HepG2 (cell line): ENCODE measurements at places on chromosomes 7 and 10.
A peak's percentile ranks its signal among the peaks of the same experiment; 100 is the strongest.

- DNase-seq: peak; percentile 78
Observed at GRCh38 chr7:129824291-129825208, 128.2 kb downstream of the UBE2H start.

- no peak for DNase-seq
Observed at GRCh38 chr10:114246679-114247305, 7.7 kb downstream of the VWA2 start.

GRCh38 chr10:47350671-47351640 is 2.8 kb downstream of the RBP3 start:
- no peak for DNase-seq

DNA sequence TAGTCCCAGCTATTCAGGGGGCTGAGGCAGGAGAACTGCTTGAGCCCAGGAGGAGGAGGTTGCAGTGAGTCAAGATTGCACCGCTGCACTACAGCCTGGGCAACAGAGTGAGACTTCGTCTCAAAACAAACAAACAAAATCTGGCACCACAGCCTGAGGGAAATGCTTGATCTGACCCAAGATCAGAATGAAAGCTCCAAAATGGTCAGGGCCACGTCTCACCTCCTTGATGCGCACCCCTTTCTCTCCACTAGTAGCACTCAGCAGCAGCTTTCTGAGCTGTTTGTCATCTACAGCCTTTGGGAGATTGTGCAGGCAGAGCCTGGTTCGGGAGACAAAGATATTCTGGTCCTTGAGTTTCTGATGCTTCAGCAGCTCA is 22.7 kb downstream of the RBM28 start:
- no peak for DNase-seq

DNA sequence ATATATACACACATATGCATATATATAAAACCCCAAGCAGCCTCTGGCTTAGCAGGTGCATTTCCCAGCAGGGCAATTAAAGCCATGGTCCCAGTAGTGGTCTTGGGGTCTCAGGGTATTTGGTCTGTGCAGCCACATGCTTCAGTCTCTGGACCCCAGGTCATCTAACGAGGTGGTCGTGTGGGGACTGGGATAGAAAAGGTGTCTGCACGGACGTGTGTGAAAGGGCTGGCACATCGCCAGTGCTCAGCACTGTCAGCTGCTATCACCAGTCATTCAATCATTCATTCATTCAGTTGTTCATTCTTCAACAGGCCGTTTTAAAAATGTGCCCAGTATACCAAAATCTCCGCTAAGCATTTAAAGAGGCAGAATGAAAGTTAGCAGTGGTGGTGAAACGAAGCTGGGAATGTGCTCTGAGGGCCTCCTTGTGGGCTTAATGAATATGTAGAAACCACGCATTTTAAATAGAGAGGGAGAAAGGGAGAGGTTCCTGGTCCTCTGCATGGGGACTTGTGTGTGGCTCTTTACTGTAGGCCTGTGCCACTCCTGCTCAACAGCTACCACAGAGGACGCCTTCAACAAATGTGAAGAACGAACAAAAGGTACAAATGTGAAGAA is 170.4 kb downstream of the EGFR start:
- no peak for DNase-seq

GRCh38 chr7:36863901-36864701 is 139.8 kb upstream of the AOAH start:
- DNase-seq: peak; percentile 38

DNA sequence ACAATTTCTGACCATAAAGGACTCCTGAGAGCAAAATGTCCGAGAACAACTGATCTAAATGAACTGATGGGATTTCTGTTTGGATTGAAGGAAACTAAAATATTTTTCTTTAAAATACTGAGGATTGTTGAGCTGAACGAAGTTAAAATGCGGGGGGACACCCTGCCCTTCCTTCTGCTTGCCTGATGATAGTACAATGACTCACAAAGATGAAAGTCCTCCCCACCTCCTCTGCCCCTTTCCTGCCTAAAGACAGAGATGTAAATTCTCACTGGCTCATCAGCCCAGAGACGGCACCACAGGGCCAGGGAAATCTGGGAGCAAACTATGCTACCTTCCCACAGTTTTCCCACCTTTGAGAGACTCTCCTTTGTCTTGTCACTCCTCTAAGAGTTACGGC is 180.6 kb downstream of the PHTF2 start:
- no peak for DNase-seq

DNA sequence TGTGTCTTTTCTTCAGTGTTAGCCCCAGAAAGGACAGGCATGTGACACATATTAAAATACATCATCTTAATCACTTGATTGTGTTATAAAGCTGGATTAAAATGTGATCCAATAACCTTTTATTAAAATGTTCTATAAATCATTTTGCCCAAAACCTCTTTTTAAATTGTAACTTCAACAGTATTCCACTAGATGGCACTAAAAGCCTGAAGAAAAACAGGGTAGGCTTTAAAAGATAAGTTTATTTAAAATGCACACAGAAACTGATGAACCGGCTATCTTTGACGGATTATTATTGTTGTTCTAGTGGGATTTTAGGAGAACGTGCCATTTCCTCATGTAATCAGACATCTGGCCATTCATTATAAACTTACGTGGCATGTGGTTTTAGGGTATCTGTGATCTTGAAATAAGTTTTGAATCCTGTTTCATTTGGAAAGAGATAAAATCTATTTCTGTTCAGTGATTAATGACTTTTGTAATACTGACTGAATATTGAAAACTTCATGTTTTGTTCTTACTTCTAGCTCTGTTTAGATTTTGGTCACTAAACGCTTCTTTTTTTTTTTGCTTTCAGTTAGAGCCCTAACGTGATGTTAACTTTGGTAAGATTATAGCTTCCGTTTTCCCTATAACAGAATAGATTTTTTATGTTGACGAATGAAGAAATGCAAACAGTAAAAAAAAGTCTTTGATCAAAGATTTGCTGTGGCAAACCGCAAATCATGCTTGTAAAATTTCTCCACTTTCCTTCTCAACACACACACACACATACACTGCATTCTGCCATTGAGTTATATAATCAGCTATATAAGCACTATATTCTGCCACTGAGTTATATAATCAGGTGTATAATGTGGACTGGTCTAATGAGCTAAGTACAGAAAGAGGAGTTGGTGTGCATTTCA is 13.6 kb downstream of the VPS50 start:
- DNase-seq: peak; percentile 21

DNA sequence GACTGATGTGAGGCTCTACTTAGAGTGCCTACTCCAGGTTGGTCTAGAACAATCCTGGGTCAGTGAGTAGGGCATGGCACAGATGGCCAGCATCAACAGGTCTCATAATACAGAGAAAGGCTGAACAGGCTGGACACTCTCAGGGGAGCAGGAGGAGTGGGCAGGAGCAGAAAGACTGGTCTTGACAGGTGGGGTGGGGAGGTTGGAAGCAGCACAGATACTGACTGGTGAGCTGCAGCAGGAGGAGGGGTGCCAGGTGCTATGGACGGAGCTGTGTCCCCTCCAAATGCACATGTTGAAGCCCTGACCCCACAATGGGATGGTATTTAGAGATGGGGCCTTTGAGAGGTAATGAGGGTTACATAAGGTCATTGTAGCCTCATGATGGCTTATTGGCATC is 190.4 kb upstream of the PLXNA4 start:
- no peak for DNase-seq

GRCh38 chr7:90552521-90552920 is 43.6 kb upstream of the CDK14 start:
- DNase-seq: no peak

DNA sequence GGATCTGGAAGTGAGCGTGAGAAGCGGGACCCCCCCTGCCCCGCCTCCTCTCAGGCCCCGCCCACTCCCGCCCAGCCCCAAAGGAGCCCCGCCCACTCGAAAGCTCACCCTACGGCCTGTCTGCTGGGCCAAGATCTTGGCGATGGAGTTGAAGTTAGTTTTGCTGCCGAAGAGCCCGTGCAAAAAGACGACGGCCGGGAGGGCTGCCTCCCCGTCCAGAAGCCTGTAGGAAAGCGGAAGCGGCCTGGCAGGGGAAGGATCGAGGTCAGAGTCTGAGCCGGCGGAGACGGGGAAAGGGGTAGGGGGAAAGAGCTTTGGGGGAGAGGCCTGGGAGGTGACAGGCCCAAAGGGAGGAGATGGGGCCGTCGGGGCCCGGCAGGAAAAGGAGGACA is 386 bp downstream of the ABHD11 start:
- no peak for DNase-seq

DNA sequence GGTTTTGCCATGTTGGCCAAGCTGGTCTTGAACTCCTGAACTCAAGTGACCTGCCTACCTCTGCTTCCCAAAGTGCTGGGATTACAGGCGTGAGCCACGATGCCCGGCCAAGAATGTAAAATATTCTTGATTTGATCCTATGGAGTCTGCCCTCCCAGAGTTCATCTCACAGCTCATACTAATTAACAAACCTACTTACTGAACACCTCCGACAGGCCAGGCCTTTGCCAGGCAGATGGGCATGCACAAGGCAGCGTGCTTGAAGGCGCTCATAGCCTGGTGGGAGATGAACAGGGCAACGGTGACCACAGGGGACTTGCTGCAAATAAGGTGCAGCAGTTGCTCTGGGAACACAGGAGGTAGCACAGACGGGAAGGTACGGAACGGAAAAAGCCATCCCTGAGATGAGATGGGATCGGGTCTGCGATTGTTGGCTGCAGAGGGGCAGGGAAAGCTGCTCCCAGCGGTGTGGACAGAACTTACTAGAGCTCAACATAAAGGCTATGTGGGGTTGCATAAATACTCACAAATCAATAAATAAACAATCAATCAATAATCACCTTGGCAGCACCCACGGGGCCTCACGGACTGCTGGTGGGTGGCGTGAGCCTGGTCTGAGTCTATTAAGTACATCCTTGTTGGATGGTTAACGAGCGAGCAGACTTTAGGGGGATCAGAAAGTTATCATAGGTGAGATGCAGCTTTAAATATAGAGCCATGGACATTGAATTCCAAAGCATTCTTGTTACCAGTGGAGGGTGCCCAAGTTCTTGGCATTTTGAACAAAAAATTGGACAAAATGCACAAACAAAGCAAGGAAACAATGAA is 4.7 kb downstream of the ACBD7 start:
- DNase-seq: no peak

- peak; percentile 99 for DNase-seq
Observed at GRCh38 chr7:20219446-20220292, 2.5 kb upstream of the MACC1 start.

DNA sequence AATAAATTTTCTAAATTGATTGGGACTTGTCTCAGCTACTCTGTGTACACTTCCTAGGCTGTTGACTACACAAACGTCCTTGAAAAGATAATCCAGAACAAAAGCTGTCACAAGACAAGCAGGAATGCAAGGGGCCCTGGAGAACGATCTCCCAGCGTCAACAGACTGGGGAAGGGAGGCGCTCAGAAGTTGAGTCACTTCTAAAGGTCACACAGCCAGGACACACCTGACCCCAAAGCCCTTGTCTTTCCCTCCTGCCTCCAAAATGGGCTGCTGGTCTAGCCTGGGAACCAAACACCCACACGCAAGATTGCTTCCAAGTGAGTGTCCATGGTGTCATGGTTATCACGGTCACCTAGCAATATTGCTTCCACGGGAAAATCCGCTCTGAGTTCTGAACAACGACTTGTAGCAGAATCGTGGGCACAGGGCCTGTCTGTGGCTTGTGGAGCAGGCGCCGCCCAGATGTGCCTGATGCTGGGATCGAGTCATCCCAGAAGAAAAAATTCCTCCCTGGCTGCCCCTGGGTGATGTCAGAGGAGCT is 49.8 kb downstream of the SPOCK2 start:
- peak; percentile 94 for DNase-seq

DNA sequence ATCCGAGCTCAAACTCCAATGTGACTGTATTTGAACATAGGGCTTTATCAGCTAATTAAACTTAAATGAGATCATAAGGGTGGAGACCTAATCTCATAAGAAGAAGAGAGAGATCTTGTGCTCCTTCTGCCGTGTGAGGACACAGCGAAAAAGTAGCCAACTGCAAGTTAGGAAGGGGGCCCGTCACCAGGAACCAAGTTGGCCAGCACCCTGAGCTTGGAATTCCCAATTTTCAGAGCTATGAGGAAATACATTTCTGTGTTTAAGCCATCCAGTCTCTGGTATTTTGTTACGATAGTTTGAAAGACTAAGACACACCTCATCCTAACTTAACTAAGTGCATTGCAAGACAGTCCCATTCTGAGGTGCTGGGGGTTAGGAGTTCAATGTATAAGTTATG is 14.1 kb upstream of the WDR86 start:
- no peak for DNase-seq

GRCh38 chr10:123571978-123572377 is 94.2 kb upstream of the GPR26 start:
- no peak for DNase-seq

DNA sequence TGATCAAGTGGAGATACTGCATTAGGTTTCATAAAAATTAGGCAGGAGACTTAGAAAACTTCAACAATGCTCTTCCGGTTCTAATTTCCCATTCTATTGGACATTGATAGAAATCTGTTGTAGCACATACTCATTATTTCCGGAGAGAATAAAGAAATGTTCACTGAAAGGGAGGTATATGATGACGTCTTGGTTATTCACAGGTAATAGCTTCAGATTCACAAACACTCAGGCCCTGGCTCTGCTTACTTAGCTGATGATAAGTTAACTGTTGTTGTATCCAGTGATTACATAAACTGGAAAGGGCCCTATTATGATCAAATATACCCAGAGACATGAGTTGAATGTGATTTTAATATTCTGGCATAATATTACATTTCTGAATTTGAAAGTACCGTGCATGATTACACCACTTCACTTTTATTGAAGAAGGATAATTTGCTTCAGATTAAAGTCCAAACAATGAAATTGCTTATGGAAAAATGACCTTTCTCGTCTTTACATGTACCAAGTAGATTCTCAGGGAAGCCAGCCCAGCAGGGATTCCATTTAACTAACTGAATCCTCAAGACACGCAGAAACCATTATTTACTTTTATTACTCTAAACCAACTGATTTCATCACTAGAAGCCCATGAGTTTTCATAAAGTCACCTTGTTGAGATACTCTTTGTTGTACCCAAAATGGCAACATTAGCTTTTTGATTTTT is 288.0 kb upstream of the PITRM1 start:
- DNase-seq: no peak

DNA sequence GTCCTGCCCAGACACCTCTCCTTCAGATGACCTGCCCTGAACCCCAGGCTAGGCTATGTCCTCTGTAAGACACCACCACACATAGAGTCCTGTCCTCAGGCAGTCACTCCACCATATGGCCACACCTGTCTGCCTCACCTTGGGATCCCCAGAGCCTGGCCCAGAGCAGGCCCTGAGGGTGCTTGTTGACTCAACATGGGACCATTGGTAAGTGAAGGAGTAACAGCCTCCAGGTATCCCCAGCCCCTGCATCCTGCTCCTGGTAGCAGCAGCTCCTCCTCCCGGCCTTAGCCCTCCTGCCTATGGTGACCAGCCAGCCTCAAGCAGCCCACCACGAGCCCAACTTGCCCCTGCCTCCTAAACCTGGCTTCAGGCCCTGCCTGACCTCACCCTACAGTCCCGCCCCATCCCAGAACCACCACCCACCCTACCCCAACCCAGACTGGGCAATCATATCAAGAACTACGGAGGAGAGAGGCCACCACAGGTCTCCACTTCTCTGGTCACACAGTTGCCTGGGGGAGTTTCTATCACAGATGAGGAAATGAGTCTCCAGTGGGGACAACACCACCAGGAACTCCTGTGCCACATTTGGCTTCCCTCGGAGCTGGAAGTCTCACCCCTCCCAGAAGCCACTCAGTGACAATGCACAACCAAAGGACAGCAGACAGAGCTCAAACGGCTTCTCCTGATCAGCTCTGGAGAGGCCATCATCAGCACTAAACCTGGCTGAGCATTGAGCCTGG is 136.6 kb downstream of the GRID1 start:
- no peak for DNase-seq
